ENCODE measurements at places on chromosomes 3 and 15. TPM values are rescaled to one million over a fixed set of nuclear protein-coding genes. Genes with fewer than 3 reads are reported as not detected.

Gene WDR72
- 2.0 TPM for total RNA-seq

Gene SUMF1
- total RNA-seq: 49.6 TPM

GRCh38 chr3:12190221-12190807 is 31.6 kb upstream of the TIMP4 start:
- H3K27me3 ChIP-seq: no peaks in the 10 kb centered on the region
- H3K36me3 ChIP-seq: no peaks in the 10 kb centered on the region
- H3K4me1 ChIP-seq: peaks cover 6% of the 10 kb centered on the region
- no peak for DNase-seq

DNA sequence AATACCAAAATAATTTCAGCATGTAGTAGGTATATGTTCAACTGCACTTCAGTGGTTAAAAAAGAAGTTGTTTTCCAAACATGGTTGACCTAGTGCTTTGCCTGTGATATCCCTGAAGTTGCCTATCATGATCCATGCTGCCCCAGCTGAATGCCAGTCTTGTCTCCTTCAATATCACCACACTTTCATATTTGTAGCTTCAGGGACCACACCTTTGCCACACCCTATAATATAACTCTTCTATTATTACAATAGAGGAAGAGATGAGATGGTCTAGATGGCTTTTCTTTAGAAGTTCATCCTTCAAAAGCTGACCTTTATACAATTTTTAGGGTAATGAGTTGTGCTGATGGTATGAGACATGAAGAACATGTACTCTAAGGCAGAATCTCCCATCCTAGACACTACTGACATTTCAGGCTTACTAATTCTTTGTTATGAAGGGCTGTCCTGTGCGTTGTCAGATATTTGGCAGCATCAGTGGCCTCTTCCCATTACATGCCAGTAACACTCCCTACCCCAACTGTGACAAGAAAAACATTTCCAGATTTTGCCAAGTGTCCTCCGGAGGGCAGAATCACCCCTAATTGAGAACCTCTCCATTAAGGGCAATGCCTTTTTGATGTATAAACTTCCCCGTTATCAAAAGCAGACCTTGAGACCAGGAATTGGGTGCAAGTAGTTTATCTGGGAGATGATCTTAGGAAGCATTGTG is 76.2 kb upstream of the PLCL2 start:
- no peak overlapping the region for H3K27ac ChIP-seq
- H3K36me3 ChIP-seq: no peaks in the 10 kb centered on the region
- no peak overlapping the region for H3K4me3 ChIP-seq
- no peak for DNase-seq
- H3K4me1 ChIP-seq: no peaks in the 10 kb centered on the region

- no peak overlapping the region for H3K4me3 ChIP-seq
- H3K27me3 ChIP-seq: no peaks in the 10 kb centered on the region
- no peaks in the 10 kb centered on the region for H3K36me3 ChIP-seq
These were observed 34.3 kb upstream of the ZBTB38 start for GRCh38 chr3:141333836-141334626.

- no peak overlapping the region for H3K27ac ChIP-seq
- no peaks in the 10 kb centered on the region for H3K36me3 ChIP-seq
- DNase-seq: no peak
- no peak overlapping the region for H3K4me3 ChIP-seq
These were observed 863.2 kb downstream of the TUSC7 start for GRCh38 chr3:117572786-117573185.

- H3K27me3 ChIP-seq: peaks cover 6% of the 10 kb centered on the region
- no peaks in the 10 kb centered on the region for H3K36me3 ChIP-seq
- H3K27ac ChIP-seq: no peak overlapping the region
- no peak overlapping the region for H3K4me3 ChIP-seq
- peaks cover 9% of the 10 kb centered on the region for H3K4me1 ChIP-seq
- no peak for DNase-seq
These were observed 356.2 kb downstream of the OCA2 start for GRCh38 chr15:27742751-27743477.

- H3K4me3 ChIP-seq: no peak overlapping the region
- H3K27me3 ChIP-seq: peaks cover 37% of the 10 kb centered on the region
- H3K36me3 ChIP-seq: no peaks in the 10 kb centered on the region
- DNase-seq: no peak
These were observed 6.0 kb downstream of the FAM43A start for GRCh38 chr3:194691481-194692283.

GRCh38 chr3:55200906-55201305 is 273.0 kb upstream of the LRTM1 start:
- H3K27me3 ChIP-seq: peaks cover 13% of the 10 kb centered on the region
- H3K4me1 ChIP-seq: peaks cover 20% of the 10 kb centered on the region
- DNase-seq: no peak

DNA sequence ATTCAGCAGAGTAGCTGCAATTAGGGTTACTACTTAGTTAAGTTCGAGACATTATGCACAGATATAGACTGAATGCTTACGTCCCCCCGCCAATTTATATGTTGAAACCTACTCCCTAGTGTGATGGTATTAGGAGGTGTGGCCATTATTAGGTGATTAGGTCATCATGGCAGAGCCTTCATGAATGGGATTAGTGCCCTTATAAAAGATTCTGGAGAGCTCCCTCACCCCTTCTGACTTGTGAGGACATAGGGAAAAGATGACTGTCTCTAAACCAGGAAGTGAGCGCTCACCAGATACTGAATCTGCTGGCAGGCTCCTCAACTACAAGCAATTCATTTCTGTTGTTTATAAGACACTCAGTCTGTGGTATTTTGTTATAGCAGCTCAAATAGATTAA is 25.6 kb upstream of the TEX9 start:
- no peak overlapping the region for H3K27ac ChIP-seq
- no peaks in the 10 kb centered on the region for H3K36me3 ChIP-seq
- no peak overlapping the region for H3K4me3 ChIP-seq
- H3K4me1 ChIP-seq: peaks cover 3% of the 10 kb centered on the region

DNA sequence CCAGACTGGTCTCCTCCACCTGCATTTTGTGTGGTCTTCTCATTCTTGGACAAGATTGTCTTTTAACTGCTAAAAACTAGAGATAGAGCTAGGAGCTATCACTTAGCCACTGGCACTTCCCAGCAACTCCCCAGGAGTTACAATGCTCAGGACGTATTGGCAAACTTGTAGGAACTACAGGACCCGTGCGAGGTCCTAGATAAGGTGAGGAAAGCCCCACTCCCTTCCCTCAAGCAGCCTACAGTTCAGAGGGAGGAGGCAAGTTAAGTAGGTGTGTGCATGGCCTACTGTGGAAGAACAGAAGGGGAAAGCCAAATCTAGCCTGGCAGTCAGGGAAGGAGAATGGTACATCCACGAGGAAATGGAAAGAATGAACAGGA is 504.7 kb upstream of the PROK2 start:
- H3K27me3 ChIP-seq: peaks cover 22% of the 10 kb centered on the region
- peak overlapping the region; percentile 58 for H3K27ac ChIP-seq
- peak overlapping the region; percentile 65 for H3K4me3 ChIP-seq
- DNase-seq: no peak

GRCh38 chr3:8712045-8712907 is 21.3 kb upstream of the CAV3 start:
- H3K4me1 ChIP-seq: no peaks in the 10 kb centered on the region
- peaks cover 3% of the 10 kb centered on the region for H3K27me3 ChIP-seq
- H3K27ac ChIP-seq: no peak overlapping the region
- no peak for DNase-seq
- H3K4me3 ChIP-seq: no peak overlapping the region

- H3K27ac ChIP-seq: peak overlapping the region; percentile 85
- H3K4me3 ChIP-seq: no peak overlapping the region
- peaks cover 27% of the 10 kb centered on the region for H3K36me3 ChIP-seq
- no peak for DNase-seq
- no peaks in the 10 kb centered on the region for H3K27me3 ChIP-seq
- peaks cover 8% of the 10 kb centered on the region for H3K4me1 ChIP-seq
These were observed 51.6 kb downstream of the TP53BP1 start for GRCh38 chr15:43441316-43441715.
